Cerebellum (tissue), 4 donors: ENCODE measurements at places on chromosomes 16 and 17.

- no peak for DNase-seq
These were observed 141.3 kb upstream of the CDH8 start for GRCh38 chr16:62177351-62178203.

DNA sequence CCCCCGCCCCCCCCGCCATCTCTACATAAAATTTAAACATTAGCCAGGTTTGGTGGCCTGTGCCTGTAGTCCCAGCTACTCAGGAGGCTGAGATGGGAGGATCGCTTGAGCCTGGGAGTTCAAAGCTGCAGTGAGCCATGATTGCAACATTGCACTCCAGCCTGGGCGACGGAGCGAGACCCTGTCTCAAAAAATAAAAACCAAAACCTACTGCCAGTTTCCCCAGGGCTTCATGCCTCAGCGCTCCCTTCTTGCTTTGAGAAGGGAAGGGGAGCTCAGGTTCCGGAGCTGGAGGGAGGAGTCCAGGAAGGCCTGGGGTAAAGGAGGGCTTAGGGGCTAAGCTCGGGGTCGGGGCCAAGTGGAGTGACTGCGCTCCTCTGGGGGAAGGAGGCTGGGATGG, 20.5 kb downstream of the PLCD3 start:
- DNase-seq: no peak

DNA sequence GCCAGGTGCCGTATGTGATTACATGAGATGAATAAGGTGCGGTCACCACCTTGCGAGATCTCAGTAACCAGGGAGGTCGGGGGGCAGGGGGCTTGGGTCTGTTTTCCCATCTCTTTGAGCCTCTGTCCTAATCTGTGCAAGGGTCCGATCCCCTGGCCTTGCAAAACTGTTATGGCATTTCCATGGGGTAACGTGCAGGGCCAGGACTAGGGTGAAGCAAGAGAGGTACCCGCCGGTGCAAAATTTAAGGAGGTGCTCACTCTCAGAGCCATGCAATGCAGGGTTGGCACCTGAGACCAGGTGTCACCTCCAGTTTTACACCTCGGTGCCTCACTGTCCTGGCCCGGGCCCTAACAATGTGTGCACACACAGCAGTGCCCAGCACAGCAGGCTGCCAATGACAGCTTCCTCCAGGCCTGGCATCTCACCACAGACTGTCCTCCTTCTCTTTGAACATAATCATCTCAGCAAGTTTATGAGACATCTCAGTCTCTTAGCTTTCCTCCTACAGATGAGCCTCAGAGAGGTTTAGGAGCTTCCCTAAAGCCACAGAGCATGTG, 43.6 kb downstream of the C16orf95 start:
- DNase-seq: peak; percentile 79

GRCh38 chr16:86584071-86584685, 5.8 kb downstream of the FOXL1 start:
- no peak for DNase-seq

DNA sequence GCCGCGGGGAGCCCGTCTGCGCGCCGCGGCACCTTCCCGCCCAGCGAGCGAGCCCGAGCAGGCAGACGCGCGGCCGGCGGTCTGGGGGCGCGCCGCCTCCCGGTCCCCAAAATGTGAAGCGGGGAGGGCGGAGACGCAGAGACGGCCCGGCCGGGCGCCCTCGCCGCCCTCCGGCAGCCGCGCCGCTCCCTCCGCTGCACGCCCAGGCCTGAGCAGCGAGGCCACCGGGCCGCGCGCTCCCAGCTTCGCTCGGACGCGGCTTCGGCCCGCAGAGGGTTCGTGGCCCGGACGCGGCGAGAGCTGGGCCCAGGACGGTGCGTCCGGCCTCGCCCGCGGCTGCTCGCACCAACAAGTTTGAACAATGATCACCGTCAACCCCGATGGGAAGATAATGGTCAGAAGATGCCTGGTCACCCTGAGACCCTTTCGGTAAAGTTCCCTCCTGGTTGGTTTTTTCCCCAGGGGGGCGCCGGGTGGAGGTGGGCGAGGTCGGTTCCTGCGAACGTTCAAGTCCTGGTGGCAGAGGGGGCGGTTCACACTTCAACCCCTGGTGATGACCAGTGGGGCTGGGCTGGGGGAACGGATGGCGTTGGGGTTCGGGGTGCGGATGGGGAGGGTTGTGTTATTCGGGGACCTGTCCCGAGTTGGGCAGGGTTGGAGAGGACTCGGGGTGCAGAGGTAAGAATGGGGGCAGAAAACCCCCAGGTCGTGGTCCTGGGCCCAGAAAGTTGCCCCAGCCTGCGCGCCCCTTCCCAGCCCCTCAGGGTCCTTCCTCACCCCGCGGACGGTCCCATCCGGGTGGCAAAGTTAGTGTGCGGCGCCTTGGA, 678 bp downstream of the MGAT5B start:
- no peak for DNase-seq

GRCh38 chr17:70138291-70138865, 31.0 kb upstream of the KCNJ2 start:
- no peak for DNase-seq

DNA sequence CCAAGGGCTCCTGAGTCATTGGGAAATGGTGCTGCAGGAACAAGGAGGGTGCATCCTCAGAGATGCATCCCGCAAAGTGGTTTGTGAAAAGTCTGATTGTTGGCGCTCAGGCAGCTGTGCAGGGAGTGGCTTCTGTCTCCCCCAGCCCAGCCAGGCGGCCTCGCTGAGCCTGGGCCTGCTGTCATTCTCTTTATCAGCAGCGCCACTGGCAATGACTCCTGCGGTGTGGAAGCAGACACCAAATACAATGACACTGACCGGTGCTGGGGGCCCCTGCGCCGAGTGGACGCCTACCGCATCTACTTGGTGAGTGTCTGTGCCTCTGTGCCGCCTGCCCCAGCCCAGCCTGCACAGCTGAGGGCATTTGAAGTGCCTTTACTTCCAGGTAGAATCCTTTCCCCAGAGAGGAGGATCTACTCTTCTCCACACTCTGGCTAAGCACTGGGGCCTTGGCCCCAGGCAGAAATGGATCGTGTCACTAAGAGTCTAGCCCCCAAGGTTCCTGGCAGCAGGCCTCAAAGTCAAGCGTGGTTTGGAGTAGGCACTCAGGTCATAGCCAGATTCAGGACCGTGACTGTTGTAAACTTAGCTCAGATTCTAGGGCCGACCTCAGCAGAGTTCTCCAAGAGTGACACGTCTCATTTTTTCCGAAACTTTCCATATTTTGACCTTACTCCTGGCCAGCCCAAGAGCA, 19.3 kb upstream of the NAT9 start:
- no peak for DNase-seq

DNA sequence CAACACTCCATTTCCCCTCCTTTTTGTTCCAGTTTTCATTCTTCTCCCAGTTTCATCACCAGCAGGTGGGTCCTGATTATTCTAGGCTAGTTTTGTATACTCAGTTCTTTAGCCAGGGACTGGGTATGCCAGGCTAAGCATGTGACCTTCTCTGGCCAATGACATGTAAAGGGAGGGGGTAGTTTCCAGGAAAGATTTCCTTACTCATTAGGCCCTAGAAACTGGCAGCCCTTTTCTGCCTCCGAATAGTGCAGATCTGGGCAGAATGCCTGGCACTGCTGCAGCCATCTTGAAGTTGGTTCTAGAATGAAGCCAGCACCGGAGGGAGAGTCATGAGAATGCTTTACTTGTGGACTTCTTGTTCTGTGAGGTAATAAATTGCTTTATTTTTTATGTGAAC, 126.9 kb upstream of the AXIN2 start:
- no peak for DNase-seq

- no peak for DNase-seq
These were observed 23.3 kb downstream of the LIMD2 start for GRCh38 chr17:63676584-63676983.

GRCh38 chr17:77884019-77884418, 74.5 kb upstream of the TNRC6C start:
- peak; percentile 96 for DNase-seq

- DNase-seq: peak; percentile 69
These were observed 9.9 kb downstream of the MXRA7 start for GRCh38 chr17:76700617-76701470.

- DNase-seq: no peak
These were observed 188.6 kb upstream of the PSMD7 start for GRCh38 chr16:74107795-74108610.

- no peak for DNase-seq
These were observed 128.0 kb downstream of the IRF8 start for GRCh38 chr16:86026916-86027315.

- no peak for DNase-seq
These were observed 339.6 kb downstream of the PMP22 start for GRCh38 chr17:14925498-14925897.

DNA sequence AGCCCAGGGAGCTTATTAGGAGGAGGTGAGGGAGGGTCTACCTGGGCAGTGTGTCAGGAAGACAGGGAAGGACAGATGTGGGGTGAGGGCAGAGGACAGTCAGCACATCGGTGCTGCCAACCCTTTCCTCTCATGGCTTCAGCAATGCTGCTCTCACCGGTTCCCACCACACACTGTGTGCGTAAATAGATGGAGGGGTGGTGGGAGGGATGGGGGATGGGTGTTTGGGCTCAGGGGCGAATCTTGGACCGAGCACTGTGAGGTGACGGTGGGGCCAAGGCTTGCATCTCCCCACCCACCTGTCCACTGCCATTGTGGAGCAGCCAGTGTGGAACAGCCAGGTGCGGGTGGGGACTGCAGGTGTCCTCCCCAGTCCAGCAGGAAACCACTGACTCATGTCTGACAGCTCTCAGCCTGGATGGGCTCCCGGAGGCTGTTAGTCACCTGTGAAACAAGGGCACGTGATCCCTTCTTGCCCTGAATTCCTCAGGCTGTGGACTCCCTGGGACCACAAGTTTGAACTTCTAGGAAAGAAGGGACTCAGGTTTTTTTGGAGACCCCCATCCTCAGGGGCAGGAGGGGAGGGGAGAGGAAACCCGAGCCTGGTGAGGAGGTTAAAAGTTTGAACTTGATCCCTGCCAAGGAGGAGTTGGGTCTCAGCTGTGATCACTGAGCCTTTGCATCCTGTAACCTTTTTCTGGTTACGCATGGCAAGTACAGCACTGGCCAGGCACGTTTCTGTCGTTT, 42.7 kb upstream of the SMPD3 start:
- peak; percentile 90 for DNase-seq

GRCh38 chr17:3796110-3796821, 4.7 kb downstream of the ITGAE start:
- DNase-seq: peak; percentile 69

- peak; percentile 5 for DNase-seq
These were observed 443 bp downstream of the CSNK2A2 start for GRCh38 chr16:58197314-58198012.

DNA sequence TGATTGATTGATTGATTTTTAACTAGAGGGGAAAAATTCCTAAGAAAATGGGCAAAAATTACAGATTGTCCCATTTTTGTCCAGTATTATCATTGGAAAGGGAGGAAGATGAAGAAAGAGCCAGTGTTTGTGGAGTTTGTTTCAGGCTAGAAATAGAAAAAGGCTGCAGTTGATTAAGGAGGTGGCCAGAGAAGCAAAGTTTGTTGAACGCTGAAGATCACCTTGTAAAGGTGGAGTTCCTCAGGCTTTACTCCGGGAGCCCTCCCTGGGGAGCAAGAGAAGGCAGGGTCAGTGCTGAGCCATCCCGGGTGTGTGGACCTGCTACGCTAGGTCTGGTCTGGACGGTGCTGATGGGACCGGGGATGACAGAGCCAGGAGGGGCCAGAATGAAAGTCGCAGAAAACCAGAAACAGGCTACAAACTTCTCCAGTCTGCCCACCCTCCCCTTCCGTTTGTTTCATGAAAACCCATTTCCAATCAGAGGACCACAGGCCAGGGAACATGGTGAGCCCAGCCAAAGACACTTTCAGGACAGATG, 222.6 kb upstream of the FOXF1 start:
- DNase-seq: no peak

GRCh38 chr17:35171834-35172233, 22.4 kb downstream of the SLC35G3 start:
- no peak for DNase-seq

- DNase-seq: no peak
These were observed 139.3 kb downstream of the CDH11 start for GRCh38 chr16:64982581-64982980.

- DNase-seq: no peak
These were observed 92.4 kb downstream of the FOXL1 start for GRCh38 chr16:86670750-86671234.

- DNase-seq: no peak
These were observed 523.2 kb downstream of the MAF start for GRCh38 chr16:79077346-79077745.
